EH (cell line): ENCODE measurements at places on chromosomes 11 and 22.

- no peak for DNase-seq
Observed at GRCh38 chr11:95652002-95652472, 137.5 kb downstream of the FAM76B start.

DNA sequence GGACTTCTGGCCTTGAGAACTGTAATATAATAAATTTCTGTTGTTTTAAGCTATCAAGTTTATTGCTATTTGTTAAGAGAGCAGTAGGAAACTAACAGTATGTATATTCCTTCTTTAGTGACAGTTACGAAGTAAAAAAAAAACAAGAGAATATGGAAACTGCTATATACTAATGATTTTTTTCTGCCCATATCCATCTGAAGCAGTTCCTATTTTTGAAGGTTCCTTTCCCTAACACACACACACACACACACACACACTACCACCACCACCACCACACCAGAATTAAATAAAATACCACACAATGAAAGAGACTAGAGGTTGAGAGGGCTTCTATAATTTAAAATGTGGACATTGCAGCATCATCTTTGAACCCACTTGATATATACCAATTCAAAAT is 44.4 kb upstream of the CARD18 start:
- no peak for DNase-seq

DNA sequence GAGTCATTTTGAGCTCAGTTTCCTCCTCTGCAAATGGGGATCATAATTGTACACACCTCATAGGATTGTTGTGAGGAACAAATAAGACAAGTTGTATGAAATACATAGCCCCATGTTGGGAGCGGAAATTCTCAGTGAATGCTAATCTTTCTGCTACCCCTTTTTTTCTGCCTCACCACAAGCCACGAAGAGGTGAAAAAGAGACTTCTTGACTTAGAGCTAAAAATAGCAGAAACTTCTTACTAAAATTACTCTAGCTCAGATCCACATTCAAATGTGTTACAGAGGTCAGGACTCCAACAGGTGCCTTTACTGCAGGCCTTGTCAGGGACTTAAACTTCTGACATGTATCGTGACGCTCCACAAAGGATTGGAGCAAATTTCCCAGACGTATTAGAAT is 128.5 kb downstream of the MIAT start:
- no peak for DNase-seq

DNA sequence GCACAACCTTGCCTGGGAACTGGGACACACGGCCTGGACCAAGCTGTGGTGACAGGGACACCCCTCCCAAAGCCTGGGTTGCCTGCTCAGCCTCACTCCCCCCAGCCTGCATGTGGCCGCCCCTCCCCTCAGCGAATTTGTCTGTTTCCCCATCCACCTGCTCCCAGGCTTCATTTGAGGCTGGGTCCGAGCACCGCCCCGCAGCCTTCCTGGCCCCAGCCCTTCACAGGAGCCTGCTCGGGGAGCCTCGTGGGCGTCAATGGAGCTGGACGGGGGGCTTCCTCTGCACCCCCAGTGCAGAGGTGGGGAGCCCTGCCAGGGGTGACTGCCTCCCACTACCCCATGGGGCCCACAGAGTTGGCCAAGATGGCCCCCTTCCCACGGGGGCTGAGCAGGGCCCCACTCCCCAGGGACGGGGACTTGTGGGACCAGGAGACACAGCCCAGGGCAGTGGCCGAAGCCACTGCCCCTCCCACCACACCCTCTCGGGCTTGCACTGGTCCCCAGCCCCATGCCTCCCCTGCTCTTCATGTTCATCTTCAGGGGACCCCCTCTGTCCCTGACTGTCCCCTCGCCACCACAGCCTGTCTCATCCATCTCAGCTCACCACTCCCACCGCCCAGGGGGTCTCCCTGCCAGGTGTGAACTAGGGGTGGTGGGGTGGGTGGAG is 91.7 kb downstream of the WNT7B start:
- no peak for DNase-seq
